ENCODE measurements at places on chromosomes 13 and 19. TPM values are rescaled to one million over a fixed set of nuclear protein-coding genes. Genes with fewer than 3 reads are reported as not detected.

Gene ZNF582
- total RNA-seq, result 3.7 TPM

- H3K27ac ChIP-seq, result no peak overlapping the region
- H3K36me3 ChIP-seq, result no peaks in the 10 kb centered on the region
- DNase-seq, result no peak
- no peaks in the 10 kb centered on the region for H3K27me3 ChIP-seq
- H3K4me3 ChIP-seq, result no peak overlapping the region
Measured at GRCh38 chr19:54707962-54708361, 16.3 kb upstream of the KIR3DL3 start.

- H3K4me1 ChIP-seq, result peaks cover 39% of the 10 kb centered on the region
- no peak overlapping the region for H3K4me3 ChIP-seq
- no peaks in the 10 kb centered on the region for H3K27me3 ChIP-seq
- H3K27ac ChIP-seq, result no peak overlapping the region
- no peak for DNase-seq
Measured at GRCh38 chr13:39538816-39539790, 63.9 kb downstream of the LHFPL6 start.

DNA sequence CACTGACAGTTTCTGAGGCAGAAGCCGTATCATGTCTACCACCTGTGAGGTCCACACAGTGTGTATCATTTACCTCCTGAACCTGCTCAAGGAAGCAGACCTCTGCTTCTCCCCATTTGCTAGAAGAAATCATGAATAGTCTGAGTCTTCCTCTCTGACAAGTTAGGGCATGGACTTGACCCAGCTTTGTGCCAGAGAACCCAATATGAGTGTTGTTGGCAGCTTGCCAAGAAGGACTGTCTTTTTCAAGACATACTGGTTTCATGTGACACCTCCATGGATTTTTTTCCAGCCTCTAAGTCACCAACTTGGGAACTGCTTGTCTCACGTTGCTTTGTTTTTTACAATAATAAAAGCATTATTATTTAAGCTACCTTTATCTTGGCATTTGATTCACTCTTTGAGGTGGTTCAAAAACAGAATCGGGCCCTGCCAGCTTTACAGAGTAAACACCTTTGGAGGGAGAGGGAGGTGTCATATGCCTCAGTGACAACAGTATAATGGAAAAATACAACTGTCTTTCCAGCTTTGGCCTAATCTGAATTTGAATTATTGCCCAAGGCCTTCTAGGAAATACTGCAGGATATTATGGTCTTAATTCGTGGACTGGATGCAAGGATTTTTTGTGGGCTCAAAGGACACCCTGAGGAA is 9.6 kb downstream of the ZNF211 start:
- no peaks in the 10 kb centered on the region for H3K4me1 ChIP-seq
- no peaks in the 10 kb centered on the region for H3K27me3 ChIP-seq
- peaks cover 58% of the 10 kb centered on the region for H3K36me3 ChIP-seq
- DNase-seq, result no peak

GRCh38 chr13:72823081-72823480 is 41.1 kb downstream of the PIBF1 start:
- no peaks in the 10 kb centered on the region for H3K27me3 ChIP-seq
- H3K4me1 ChIP-seq, result no peaks in the 10 kb centered on the region
- no peak overlapping the region for H3K27ac ChIP-seq

DNA sequence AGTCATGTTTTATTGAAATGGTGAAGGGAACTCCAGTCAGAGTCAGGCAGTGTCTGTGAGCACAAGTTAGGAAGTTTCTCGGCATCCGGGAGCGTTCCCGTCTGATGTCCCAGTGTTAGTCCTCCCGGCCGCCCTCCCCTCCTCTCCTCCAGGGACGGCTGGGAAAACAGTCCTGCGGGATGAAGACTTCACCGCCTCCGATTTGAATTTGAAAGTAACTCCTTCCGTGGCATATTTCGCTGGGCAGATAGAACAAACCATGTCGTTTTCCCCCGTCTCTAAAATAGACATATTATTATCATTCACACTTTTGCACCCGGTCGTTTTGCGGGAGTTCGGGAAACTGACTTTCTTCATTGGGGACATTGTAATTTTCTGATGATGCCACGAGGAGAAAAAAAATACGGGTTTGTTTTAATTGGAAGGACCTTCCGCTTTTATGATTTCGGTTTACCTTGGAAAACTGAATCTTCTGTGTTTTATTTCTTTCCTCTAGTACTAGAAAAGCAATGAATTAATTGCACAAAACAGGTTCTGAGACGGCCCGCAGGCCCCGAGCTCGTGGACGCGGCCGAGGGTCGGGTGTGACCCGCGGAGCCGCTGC is 76.6 kb downstream of the ZIC5 start:
- peaks cover 3% of the 10 kb centered on the region for H3K36me3 ChIP-seq
- peak overlapping the region; percentile 32 for H3K27ac ChIP-seq
- peaks cover 85% of the 10 kb centered on the region for H3K27me3 ChIP-seq
- H3K4me3 ChIP-seq, result peak overlapping the region; percentile 75

DNA sequence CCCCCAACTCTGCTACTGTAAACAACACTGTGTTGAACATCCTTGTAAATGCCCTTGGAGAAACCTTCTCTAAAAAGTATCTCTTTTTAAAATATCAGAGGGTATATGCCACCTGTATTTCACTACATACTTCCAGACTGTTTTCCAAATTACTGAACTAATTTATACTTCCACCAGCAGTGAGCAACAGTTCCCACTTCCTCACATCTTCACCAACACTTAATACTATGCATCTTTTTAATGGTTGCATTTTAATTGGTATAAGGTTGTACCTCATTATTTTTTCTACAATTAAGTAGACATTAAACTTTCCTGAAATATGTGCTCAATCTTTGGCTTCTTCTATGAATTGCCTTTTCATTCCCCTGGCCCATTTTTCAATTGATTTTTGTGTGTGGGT is 21.8 kb downstream of the CLEC4M start:
- peaks cover 82% of the 10 kb centered on the region for H3K27me3 ChIP-seq
- H3K36me3 ChIP-seq, result no peaks in the 10 kb centered on the region
- H3K4me3 ChIP-seq, result no peak overlapping the region
- H3K27ac ChIP-seq, result peak overlapping the region; percentile 61

DNA sequence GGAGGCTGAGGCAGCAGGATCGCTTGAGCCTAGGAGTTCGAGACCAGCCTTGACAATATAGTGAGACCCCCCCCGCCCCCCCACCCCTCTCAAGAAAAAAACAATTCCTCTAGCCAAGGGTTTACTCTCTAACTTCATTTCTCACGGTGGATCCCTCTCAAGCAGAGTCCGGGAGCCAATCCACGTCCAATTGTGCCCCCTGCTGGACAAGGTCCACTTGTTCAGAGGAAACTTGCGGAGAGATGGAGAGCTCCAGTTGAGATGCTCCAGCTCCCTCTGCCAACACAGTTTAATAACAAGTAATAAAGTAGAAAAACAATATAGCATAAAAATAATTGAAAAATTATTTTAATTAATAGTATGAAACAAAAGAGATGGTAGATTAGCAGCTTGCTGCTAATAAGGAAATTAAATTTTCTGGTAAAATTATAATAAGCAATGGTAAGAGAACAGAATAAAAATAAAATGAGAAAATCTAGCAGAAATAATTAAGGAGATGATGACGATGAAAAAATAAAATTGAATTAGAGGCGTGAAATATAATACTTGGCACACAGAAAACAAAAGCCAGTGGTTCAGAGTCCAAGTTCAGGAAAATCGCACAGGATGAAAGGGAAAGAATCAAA is 14.5 kb upstream of the SIGLEC14 start:
- H3K27ac ChIP-seq, result no peak overlapping the region
- H3K27me3 ChIP-seq, result peaks cover 63% of the 10 kb centered on the region
- peak; percentile 82 for DNase-seq
- H3K4me1 ChIP-seq, result peaks cover 6% of the 10 kb centered on the region

DNA sequence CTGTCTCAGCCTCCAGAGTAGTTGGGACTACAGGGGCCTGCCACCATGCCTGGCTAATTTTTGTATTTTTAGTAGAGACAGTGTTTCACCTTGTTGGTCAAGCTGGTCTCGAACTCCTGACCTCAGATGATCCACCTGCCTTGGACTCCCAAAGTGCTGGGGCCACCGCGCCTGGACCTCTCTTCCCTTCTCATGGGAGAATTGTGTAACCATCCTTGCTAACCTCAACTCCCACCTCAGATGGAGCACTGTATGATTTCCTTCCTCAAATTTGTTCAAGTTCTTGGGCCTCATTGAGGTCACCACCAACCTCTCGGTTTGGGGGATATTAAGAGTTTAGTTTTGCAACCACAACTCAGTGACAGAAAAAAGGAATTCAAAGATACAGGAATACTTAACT is 10.7 kb downstream of the LILRA5 start:
- no peaks in the 10 kb centered on the region for H3K36me3 ChIP-seq
- peak; percentile 31 for DNase-seq
- H3K27me3 ChIP-seq, result peaks cover 37% of the 10 kb centered on the region
- H3K4me3 ChIP-seq, result no peak overlapping the region

Gene BEST2
- not detected for total RNA-seq

Gene LRFN3
- total RNA-seq, result 17.3 TPM

Data from type B pancreatic cell (in vitro differentiated cells).